ENCODE measurements at places on chromosomes 6 and 20.
A peak's percentile ranks its signal among the peaks of the same experiment; 100 is the strongest.

- DNase-seq, result peak; percentile 83
Observed at GRCh38 chr6:28383235-28384142, 16.1 kb downstream of the ZSCAN12 start.

GRCh38 chr20:2108498-2108897 is 6.9 kb downstream of the STK35 start:
- DNase-seq, result no peak

DNA sequence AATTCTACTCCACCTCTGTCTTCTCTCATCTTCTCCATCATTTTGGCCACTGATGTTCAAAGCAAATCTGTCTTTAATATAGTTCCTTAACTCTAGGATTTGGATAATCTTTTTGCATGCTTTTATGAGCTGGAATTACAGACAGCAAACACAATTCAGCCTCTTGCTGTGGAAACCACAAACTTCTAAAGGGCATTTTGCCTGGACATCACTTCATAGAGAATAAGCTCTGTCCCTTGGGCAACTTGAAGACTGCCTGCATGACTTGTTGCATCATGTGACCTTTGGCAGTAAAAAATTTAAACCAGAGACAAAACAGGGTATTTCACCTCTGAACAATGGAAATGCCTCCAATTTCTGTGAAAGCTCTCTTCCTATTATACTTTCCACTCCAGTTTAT is 74.1 kb upstream of the HDDC2 start:
- no peak for DNase-seq

DNA sequence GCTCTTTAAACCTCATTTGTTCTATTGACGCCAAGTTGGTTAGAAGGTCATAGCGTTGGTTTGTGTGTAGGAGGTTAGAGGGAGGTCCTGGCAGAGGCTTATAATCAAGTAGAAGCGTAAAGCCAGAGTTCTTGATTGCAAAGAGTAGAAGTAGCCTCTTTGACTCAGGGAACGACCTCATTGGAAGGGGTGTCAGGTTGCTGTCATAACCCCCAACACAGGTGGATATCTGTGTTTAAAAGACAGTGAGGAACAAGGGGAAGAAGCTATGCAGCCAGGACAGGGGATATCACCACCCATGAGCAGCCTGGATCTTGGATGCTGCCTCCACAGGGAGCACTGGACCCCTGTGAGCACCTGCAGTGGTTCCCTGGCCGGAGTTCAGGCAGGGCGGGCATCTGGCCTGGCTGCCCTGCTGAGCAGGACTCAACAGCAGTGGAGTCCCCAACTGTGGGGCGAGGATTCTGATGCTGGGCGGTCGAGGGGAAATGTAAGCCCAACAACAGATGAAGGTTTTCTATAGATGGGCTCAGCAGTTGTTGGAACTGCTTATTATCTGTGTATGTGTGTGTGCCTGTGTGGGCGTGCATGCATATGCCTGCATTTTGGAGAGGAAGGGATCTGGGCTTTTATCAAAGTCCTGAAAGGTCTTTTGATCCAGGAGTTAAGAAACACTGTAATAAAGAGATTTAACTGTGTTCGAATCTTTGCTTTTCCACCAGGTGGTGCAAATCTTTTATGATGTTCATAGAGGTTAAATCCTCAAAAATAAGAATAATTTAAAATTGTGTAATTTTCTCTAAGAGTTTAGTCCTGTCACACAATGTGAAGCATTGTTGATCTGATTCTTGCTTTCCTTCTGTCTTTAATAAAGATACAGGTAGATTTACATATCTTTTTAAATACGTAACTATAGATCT is 27.7 kb downstream of the HIVEP1 start:
- no peak for DNase-seq

- no peak for DNase-seq
Observed at GRCh38 chr6:105135907-105136430, 43.8 kb downstream of the POPDC3 start.
